ENCODE measurements at places on chromosomes 5 and 9.

- DNase-seq: peak; percentile 56
These were observed 1.1 kb downstream of the CD14 start for GRCh38 chr5:140631831-140632365.

DNA sequence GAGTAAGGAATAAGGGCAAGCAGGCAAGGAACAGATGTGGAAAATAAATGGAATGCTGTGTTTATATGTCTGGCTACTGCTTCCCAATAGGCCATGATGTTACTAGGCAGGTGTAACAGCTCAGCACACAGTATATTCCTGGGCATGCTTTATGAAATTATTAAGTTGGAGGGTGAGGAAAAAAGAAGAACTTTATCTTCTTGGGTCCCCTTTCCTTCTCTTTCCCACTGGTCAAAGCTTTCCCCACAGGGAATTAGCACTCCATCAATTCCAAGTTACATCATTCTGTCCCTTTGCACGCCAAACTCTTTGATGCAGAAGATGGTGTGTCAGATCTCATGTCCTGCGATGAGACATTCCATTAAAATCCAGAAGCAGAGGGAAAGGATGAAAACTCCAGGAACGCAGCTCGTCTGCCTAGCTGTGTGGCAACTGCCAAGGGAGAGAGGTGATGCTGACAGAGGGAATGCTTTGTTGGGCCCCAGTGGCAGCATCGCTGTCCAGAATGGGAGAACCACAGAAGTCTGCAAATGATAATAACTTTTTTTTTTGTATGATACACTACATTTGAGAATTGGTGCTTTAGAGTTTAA is 447.3 kb upstream of the ARRDC3 start:
- no peak for DNase-seq

DNA sequence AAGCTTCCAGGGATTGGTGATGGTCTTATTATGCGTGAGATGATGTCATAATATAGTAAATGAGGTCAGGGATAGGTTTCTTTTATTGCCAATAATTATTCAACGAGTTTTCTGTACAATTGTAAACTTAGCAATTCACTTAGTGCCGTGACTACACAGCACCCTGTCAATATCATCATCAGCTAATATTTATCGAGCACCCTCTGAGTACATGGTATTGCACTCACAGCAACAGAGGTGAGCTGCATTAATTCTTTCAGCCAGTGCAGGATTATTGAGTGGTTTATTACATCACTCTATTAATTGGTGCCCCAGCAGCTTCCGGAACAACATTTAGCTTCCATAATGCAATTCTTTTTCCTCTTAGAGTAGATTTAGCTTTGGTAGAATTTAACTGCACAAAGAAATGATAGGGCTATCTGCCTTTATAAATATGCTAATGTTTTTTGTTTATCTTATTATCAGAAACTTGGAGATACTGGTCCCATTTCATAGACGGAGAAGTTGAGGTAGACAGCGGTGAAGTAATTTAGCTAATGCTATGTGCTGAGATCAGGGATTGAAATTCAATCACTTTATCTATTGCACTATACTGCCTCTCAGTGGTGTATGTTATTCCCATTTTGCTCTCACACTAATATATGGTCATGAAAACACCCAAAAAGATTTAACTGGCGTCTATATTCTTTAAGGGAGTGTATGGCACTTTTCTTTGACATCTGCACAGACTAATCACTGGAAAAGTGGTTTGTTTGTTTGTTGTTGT is 726.1 kb upstream of the WWC1 start:
- no peak for DNase-seq

DNA sequence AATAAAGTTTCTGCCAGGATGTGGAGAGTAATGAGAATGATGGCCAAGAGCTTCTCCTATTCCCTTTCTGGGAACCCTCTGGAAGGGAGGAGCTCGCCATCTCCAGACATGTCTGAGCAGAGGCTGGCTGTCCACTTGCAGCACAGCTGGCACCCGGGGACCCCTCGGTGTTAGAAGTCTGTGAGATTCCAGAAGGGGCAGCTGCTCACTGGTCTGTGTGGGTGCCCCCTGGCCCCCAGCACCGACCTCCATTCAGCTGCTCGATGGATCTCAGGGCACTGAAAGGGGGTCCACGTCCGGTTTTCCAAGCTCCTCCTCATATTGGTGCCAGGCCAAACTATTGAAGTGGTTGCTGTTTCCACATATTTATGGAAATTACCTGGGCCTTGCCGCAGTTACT is 3.6 kb upstream of the FAM163B start:
- DNase-seq: no peak

GRCh38 chr9:132849185-132849706 is 28.8 kb downstream of the AK8 start:
- peak; percentile 3 for DNase-seq

DNA sequence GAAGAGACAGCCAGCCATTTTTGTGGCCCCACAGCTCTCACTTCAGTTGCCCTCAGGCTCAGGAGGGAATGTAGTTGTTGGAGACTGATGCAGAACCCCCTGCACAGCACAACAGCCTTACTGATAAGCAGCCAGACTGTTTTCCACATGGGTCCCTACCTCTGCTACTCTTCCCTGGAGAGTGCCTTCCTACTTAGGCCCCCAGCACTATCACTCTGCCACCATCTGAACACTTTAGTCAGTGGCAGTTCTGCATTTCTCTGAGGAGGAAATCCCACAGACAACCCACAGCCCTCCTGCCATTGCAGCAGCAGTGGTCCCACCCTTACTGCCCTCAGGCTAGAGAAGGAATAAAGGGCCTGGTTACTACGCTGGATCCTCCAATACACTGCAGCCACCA is 61.8 kb upstream of the PTPRD start:
- no peak for DNase-seq

DNA sequence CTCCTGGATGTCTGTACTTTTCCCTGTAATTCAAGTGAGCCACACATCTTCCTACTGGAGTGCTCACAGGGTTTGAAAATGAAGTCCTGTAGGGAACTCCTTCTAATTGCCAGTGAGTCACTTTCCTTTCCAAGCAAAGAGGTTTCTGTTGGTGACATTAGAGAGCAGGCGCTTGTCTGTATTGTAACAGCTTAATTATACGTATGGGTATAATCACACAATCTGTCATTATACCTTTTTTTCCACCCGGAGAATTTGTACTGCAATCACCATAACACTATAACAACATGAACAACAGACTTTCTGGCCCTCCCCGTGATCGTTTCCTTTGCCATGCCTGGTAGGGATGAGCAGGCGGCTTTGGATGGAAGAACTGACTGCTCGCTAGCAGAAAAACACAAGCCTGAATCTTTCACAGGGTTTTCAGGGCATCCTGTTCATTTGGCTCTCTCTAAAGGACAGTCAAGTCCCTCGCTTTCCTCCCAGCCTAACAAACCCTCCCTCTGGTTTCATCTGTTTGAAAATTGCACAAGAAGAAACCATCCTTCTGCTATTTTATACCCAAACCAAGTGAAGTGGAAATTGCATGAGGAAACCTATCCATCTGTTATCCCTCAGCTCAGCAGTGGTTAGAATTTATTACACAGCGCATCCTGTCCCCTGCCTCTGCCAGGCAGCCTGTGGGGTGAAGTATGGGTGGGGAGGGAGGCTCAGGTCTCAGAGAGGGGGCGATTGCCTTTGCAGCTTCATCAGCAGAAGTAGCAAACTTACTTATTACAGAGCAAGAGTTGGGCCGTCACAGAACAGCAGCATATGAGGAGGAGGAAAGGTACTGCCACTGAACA is 307.0 kb upstream of the TLE4 start:
- DNase-seq: no peak

- no peak for DNase-seq
These were observed 19.5 kb downstream of the RALGDS start for GRCh38 chr9:133101356-133102189.

GRCh38 chr9:105475302-105475701 is 27.5 kb downstream of the FSD1L start:
- DNase-seq: no peak

DNA sequence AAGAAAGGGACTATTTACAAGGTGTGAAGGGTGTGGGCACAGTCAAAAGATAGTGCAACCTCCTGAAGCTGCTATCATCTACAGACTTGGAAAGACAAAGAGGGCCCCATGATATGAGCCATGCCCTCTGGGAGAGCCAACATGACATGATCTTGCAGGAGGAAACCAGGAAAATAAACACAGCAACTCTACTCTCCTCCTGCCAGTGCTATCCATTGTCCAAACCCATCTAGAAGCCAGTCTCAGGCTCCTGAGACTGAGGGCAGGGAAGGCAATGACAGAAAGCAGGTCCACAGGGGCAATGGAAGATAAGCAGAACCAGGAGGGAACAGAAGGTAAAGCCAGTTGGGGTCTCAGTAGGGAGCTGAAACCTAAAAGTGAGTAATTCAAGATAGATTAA is 37.1 kb downstream of the PLPP1 start:
- DNase-seq: no peak

GRCh38 chr5:107457138-107457537 is 213.6 kb downstream of the EFNA5 start:
- DNase-seq: no peak

GRCh38 chr5:126718236-126718868 is 58.6 kb upstream of the LMNB1 start:
- DNase-seq: no peak

GRCh38 chr9:99474186-99474585 is 252.1 kb downstream of the SEC61B start:
- DNase-seq: no peak

GRCh38 chr9:129013674-129014073 is 14.5 kb downstream of the SH3GLB2 start:
- no peak for DNase-seq

DNA sequence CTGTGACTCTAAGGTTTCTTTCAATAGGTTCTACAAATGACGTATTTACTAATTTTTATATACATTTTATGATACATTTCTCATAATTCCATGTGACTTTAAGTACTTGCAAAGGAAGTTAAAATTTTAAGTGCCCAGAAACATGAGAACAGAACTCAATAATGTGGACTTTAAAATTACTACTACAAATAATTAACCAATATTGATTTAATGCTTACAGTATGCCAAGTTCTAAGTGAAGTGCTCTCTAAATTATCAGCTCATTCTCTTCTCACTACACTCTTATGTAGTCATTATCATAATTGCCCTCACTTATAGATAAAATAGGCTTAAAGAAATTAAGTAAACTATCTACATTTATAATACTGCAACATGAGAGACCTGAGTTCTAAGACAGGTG is 1690.7 kb upstream of the CDH9 start:
- no peak for DNase-seq

- no peak for DNase-seq
These were observed 13.5 kb downstream of the NREP start for GRCh38 chr5:111743512-111743911.

DNA sequence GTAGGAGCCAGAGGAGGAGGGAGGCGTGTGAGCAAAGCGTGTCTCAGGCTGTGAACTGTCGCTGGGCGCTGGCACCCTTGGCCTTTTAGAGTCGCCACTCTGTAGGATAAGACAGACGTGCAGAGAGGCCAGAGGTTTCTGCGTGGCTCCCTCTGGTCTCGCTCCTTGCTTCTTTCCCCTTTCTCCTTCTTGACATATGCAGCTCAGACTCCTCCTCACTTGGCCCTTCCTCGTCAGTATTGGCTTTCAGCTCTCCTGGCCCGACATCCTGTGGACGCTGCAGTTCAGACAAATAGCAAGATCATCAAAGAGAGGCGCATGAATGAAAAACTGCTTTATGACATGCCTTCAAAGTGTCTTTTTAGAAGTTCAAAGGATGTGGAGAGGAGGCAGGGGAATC is 116.8 kb upstream of the SPRY4 start:
- DNase-seq: peak; percentile 37

DNA sequence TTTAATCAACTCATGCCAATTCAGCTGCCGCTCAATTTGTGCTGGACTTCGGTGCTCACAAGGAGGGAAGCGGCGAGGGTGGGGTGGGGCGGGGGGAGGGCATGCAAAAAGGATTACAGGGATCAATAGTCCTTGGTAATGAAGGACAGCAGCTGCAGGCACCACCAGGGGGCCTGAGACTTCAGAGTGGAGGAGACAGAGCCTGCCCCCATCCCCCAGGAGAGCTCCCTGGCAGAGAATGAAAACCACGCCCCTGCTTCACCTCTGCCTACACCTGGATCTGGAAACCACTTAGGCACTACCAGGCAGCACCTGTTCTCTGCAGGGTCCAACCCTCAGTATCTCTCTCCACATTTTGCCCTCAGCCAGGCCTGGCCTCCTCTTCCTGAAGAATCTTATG is 155.6 kb downstream of the TRIM32 start:
- no peak for DNase-seq

- no peak for DNase-seq
These were observed 86.8 kb upstream of the MEGF10 start for GRCh38 chr5:127203818-127204217.

DNA sequence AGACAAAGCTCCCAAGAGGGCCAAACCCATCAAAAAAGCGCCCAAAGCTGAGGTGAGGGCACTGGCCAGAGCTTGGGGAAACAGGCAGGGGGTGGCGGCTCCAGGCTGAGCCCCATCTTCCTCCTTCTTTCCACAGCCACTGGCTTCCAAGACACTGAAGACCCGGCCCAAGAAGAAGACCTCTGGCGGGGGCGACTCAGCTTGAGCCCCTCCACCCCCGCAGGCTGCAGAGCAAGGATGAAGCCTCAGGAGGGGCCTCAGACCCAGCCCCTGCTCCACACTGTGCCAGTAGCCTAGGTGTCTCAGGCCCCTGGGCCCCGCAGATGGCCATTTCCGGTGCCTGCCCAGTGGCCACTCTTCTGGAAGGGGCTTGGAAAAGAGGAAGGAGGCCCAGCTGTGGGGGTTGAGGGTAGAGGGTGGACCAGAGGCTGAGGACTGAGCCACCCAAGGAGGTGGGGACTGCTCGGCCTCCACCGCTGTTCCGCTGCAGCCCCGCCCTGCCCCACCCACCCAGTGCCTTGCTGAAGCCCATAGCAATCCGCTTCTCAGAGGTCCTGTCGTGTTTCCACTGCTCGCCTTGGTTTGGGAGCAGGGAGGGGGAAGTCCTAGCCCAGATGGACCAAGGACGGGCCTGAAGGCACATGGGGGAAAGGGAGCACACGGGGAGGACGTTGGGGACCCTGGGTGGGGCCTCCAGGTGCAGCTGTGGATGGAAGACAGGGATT is 6.9 kb downstream of the REEP2 start:
- DNase-seq: no peak

DNA sequence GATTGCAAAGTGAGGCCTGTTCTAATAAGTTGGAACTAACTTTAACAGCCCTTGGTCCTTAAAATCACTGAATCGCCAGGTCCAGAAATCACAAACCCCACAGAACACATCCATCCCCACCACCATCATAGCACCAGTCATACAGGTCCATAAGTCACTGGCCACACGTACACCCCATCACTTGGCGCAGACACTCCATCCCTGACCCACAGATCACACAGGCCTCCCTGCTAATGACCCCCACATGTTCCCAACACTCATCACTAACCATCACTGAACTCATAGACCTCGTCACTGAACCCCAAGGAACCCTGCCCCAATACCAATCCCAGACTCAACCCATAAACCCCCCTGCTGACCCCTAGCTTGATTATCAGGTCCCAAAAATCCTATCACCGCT is 41.2 kb upstream of the ZNF300 start:
- DNase-seq: no peak

DNA sequence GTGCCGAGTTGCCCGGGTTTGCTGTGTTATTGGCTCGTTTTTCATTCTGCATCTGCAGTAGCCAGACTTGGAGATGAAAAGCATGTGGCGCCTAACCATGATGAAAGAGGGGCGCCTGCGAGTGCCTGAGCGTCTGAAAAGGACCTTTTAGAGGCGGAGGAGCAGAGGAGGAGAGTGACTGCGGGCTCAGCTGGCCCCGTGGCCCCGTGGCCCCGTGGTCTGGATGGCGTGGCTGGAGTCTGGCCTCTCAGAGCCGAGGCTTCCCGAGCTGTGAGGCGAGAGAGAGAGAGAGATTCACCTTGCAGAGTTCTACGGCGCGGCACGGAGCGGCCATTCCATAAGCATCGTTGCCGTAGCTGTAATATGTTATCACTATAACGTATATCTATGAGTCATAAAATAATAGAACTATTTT is 55.3 kb upstream of the RNU6ATAC start:
- no peak for DNase-seq

Measured in CD4-positive, alpha-beta T cell treated with Interleukin-6 for 4 hours (primary cell).